Spleen (tissue), 13 donors: ENCODE measurements at places on chromosomes 7 and 10. TPM values are rescaled to one million over a fixed set of nuclear protein-coding genes. Genes with fewer than 3 reads are reported as not detected.

- peak; percentile 13 for DNase-seq
Measured at GRCh38 chr10:131882590-131883451, 18.0 kb upstream of the PPP2R2D start.

- no peak for DNase-seq
Measured at GRCh38 chr10:122279725-122280141, 8.6 kb downstream of the BTBD16 start.

DNA sequence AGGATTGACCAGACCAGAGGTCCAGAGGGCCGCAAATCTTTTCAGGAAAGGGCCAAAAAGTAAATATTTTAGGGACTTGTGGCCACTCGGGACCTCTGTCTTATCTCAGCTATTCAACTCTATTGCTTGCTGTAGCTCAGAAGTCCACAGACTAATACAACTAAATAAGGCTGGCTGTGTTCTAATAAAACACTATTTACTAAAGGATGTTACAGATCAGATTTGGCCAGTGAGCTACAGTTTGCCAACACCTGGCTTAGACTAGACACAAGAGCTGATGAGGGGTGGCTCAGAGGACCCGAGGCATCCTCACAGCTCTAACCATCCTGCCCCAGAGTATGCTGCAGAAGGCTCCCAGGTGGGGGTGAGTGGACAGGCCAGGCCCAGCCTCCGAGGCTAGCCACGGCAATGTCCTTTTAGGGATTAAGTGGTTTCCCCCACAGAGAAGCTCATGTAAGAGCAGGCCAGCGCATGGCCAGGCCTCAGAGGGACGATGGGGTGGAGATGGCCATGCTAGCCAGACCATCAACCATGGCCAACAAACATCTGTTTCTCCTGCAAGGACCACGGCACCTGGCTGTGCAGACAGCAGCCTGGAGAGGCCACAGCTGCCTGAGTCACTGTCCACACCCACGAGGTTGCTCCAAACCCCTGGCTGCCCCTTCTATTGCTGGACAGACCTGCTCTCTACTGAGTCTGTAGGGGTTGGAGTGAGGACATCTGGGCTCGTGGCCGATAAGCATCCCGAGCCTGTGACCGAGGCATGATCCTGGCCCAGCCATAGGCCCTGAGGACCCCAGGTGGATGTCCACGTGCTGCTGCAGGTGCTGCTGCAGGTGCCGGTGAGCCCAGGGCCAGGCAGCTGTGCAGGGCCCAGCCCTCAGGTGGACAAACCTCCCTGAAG lies 76.5 kb downstream of the AFAP1L2 start:
- DNase-seq, result no peak

GRCh38 chr10:126872768-126873167 lies 32.5 kb upstream of the DOCK1 start:
- DNase-seq, result no peak

GRCh38 chr10:74293686-74294371 lies 142.8 kb downstream of the ADK start:
- no peak for DNase-seq

- DNase-seq, result no peak
Measured at GRCh38 chr7:111982133-111982532, 224.1 kb downstream of the DOCK4 start.

- no peak for DNase-seq
Measured at GRCh38 chr7:99926321-99926720, 3.1 kb downstream of the GJC3 start.

- no peak for DNase-seq
Measured at GRCh38 chr10:85642421-85643170, 724.0 kb downstream of the GRID1 start.

DNA sequence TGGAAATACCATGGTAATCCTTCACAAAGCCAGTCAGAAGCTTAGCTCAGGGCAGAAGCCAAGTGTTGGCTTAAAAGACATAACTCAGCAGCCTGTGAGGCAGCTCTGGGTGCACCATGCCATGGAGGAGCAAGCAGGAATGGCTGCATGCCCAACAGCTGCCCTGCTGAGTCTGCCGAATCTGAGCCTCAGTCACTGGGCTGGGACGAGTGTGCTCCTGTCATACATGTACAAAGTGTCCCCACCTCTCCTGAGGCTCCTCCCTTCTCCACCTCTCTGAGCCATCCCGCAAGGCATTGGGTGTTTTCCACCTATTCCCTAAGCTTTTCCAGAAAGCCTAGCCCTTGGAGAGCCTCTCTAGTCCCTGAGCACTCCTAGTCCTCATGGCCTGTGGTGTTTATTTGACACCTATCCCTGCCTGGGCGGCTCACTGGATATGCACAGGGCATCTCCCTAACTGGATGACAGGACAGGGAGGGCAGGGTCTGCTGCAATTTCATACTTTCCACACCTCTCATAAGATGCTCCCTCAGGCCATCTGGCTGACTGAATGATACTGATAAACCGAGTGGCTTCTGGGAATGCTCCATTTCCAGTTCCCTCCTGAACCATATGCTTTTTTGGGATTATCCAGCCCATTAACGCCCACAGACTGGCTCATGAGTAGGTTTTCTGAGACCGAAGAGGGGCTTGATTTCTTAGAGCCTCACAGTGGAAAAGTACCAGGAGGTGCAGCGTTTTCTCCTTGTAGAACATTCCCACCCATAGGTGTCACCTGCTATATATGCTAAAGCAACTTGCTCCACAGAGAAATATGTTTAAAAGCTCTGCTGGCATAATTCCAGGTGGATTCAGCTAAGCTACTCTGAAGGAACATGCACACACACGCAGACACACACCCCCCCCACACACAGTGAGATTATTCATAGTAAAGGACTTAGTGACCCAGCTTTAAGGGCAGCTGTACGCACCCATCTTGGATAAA lies 199.3 kb downstream of the SNX10 start:
- no peak for DNase-seq

DNA sequence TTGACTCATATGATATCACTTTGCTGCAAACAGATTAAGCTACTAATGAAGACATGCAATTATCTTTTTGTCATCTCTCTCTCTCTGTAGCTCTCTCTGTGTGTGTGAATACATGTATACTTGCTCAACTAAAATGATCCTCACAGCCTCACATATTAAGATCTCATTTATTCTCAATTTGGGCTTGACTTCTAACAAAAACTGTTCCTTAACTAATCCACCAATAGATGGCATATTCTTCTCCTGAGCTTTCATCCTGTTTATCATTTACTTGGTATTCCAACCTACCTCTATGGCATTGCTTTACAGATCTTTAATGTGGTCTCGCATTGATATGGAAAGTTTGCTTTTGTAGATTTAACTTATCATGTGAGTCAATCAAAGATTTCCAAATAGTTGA lies 540.4 kb downstream of the CNTNAP2 start:
- DNase-seq, result no peak

- DNase-seq, result no peak
Measured at GRCh38 chr10:112963835-112964234, 13.8 kb downstream of the TCF7L2 start.

Gene GDF2
- total RNA-seq, result not detected

- DNase-seq, result no peak
Measured at GRCh38 chr7:54260941-54261371, 281.2 kb upstream of the VSTM2A start.

DNA sequence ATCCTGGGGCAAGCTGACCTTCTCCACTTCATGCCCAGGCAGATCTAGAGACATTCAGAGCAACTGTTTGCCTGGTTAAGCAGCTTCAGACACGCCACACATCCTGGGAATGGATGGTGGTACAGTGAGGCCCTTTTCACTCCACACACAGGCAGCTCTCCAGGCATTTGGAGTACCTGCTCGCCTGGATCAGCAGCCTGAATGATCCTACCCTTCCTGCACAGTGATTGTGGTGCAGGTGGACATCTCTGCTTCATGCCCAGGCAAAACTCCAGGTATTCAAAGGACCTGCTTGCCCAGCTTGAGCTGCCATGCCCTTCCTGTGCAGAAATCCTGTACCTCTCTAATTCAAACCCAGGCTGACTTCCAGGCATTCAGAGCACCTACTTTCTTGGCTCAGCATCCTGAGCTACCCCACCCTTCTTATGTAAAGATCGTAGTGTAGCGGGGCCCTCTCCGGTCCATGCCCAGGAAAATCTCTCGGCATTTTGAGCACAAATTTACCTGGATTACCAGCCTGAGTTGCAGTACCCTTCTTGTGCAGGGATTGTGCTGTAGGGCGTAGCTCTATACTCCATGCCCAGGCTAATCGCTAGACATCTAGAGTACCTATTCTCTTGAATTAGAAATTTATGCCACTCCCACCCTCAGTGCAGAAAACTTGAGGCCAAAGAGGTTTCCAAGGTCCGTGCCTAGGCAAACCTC lies 972.8 kb downstream of the ANKRD7 start:
- DNase-seq, result no peak

- DNase-seq, result no peak
Measured at GRCh38 chr10:4546500-4546899, 279.5 kb upstream of the AKR1E2 start.

DNA sequence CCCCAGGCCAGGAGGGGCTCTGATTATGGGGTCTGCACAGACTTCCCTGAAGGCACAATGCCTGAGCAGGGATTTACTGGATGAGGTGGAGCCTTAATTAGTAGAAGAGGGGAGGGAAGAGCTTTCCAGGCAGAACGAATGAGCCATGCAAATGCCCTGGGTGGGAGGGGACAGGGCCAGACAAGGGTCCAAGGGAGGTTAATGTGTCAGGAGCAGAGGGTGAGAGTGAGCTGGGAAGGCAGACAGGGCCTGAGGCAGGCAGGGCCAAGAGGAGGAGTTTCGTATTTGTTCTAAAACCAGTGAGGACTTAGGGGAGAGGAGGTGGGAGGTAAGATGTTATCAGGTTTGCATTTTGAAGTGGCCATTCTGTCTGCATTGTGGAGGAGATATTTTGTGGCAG lies 65.3 kb downstream of the NPY start:
- DNase-seq, result no peak

Gene NUTM2A
- total RNA-seq, result 2.4 TPM

Gene TACC2
- total RNA-seq, result 4.5 TPM

DNA sequence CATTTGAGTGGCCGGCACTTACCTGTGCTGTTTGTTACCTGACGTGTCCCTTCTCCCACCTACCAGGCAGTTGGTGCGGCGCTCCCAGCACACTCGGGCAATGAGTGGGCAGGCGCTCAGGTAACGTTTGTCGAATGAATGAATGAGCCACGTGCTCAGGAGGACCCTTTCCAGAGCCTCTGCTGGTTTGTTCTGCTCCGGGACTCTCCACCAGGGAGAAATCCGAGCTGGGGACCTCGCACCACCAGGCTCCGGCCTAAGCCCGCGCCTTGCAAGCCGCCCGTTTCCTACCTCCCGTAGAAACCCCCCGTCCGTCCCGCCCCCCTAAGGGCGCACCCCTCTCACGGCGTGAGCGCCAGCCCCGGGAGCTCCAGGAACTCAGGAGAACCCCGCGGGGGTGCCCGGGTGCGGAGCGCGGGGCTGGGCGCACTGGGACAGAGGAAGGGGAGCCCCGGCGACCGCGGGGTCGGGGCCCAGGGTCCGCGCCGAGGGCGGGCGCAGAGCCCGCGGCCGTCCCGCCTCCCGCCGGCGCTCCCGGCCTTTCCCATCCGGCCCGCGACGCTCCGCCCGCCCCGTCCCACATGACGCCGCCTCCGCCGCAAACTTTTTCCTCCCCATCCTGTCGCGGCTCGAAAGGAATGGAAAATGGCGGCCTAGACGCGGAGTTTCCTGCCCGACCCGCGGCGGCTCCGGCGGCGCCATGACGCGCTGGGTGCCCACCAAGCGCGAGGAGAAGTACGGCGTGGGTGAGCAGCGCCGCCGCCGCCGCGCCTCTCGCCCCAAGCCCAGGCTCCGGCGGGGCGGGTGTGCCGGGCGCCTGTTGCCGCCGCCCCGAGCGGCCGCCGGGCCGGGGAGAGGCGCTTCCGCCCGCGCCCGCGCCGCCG lies at the start of gene DOCK1:
Gene DOCK1 (plus strand): TSS at position 611 of the 884 bp plus-strand sequence. CDS start 90 bp downstream, at position 701.
- peak; percentile 74 for DNase-seq

DNA sequence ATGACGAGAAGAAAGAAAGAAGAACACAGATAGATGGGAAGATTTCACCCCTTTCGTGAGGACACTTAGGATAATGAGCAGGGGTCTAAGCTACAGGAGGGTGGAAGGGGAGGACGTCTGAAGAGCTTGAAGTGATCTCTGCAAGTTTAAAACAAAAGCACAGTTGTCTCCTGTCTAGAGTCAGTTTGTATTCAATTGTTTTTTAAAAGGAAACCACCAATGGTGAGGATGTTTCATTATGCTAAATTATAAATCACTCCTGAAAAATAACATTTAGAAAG lies 85.9 kb downstream of the ADAM12 start:
- no peak for DNase-seq

DNA sequence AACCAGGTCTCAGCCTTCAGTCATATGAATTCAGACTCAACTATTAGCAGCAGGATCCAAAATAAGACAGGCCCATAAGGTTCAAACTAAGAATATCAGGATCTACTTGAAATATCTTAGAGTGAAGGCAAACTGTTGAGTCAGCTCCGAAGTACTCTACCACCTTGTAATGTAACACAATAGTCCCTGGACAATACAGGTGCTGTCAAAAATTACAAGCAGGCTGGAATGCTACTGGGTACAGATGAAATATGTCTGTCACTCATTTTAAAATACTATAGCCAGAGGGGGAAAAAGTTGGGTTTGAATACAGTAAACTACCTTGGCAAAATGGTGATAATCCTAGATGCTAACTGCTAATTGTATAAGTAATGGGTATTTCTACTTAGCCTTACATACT lies 6.8 kb downstream of the PAXIP1 start:
- DNase-seq, result no peak

Gene KCNMA1
- 81.1 TPM for total RNA-seq

Gene GTF2IRD1
- total RNA-seq, result 4.6 TPM

GRCh38 chr10:113069595-113069994 lies 119.5 kb downstream of the TCF7L2 start:
- DNase-seq, result no peak

DNA sequence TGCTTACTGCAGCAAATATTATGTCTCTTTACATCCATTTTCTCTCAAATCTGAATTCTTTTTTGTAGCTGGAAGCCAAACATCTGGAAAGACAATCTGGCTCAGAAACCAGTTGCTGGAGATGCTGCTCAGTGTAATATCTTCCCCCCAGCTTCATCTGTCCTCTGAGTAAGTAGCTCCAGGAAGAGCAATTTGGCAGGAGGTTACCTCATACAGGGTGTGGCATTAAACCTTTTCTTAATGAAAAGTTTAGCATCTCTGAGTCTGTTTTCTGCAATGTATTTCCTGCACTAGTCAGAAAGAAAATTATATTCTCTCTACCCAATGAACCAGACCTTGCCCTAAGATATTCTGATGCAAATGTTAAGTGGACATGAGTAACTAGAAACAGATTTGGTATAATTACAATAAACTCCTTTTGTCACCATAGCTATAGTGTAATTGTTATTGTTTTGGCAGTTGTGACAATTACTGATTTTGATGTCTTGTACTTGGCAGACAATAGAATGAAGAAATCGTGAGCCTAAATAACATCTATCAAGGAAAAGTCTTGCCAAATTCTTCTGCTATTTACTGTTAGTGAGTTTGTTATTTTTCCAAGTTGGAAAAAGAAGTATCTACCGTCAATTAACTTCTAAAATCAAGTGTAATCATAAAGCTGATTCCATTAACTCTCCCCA lies 123.3 kb downstream of the WDFY4 start:
- DNase-seq, result no peak

DNA sequence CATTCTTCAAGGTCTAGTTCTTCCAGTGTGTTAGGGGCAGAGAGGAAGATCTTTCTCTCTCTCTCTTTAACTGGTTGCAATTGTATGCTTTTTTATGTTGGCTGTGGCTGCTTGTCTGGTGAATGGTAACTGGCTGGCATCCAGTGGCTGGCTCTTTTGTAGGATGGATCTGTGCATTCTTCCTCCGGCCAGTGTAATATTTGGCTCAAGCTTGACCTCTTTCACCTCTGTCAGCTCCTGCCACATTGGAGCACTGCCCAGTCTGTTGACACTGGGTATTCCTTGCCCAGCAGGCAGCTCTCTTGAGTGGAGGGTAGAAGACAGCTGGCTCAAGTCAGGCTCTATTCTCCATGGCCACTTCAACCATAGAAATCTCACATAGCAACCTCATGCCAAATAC lies 528.3 kb downstream of the PHTF2 start:
- DNase-seq, result no peak

Gene TYW1
- 21.7 TPM for total RNA-seq
